ENCODE measurements at places on chromosomes 11 and 22.

DNA sequence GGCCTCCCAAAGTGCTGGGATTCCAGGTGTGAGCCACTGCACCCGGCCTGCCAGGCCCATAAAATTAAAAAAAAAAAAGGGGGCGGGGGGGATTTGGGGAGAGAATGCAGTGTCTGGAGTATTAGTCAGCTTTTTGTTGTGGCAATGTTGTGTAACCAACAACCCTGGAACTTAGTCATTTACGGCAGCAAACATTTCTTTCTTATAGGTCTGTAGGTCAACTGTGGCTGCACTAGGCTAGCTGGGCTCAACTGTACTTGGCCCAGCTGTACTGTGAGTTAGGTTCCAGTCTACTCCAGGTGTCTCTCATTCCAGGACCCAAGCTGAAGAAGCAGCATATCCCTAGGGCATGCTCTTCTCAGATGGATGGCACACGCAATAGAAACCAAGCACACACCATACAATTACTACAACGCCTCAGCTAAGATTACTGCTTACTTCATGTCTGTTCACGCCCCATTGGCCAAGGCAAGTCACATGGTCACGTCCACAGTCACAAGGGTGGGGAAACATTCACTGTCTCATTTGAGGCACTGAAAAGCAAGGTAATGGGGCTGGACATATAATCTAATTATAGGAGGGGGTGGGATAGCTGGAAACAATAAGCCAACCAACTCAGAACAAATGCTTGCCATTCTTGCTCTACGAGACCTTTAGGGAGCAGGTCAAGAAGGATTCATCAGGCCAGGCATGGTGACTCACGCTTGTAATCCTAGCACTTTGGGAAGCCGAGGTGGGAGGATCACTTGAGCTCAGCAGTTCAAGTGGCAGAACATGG lies 10.4 kb upstream of the SPINDOC start:
- peak; percentile 57 for DNase-seq

GRCh38 chr22:23473901-23474300 lies 106.2 kb downstream of the IGLL1 start:
- no peak for DNase-seq

DNA sequence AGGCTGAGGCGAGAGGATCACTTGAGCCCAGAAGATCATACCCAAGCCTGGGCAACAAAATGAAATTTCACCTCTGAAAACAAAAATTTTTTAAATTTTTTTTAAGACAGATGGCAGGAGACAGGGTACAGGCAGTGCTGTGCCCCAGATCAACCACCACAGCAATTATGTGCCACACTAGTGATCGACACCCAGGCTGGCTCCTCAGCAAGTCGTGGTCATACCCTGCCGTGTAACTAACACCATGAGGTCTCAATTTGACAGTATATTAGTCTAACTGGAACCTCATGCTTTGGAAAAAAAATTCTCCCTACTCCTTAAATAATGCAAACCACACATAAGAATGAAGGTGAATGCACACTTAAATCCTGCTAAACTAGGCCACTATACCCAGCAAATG lies 8.3 kb downstream of the SF3A1 start:
- no peak for DNase-seq

DNA sequence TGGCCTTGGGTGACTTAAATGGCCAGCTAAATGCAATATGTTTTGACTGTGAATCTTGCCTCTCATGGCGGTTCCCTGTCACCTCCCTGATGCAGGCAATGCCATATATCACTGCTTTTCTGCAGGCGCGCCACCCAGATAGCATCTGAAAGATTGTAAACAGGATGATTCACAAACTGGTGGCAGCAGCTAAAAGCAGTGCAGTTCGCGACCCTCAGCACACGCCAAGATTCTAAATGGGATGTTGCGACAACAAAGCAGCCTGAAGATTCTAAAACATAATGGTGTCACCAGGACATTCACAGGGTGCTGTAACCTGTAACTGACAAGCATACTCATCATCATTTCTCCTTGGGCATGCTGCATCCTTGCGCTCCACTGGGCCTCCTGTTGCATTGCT lies 440.4 kb upstream of the CADM1 start:
- DNase-seq = no peak

GRCh38 chr11:64131683-64132190 lies 34.2 kb downstream of the MACROD1 start:
- DNase-seq = no peak

GRCh38 chr11:131917634-131918384 lies 547.4 kb downstream of the NTM start:
- no peak for DNase-seq

GRCh38 chr11:104995001-104995408 lies 26.6 kb upstream of the CASP4 start:
- no peak for DNase-seq

- no peak for DNase-seq
These were observed 251.3 kb downstream of the SBF2 start for GRCh38 chr11:10042699-10043098.

GRCh38 chr11:82105331-82105998 lies 628.2 kb downstream of the FAM181B start:
- no peak for DNase-seq

GRCh38 chr11:90805172-90805571 lies 582.3 kb upstream of the CHORDC1 start:
- no peak for DNase-seq

GRCh38 chr11:120330045-120330444 lies 4.9 kb downstream of the TLCD5 start:
- no peak for DNase-seq

DNA sequence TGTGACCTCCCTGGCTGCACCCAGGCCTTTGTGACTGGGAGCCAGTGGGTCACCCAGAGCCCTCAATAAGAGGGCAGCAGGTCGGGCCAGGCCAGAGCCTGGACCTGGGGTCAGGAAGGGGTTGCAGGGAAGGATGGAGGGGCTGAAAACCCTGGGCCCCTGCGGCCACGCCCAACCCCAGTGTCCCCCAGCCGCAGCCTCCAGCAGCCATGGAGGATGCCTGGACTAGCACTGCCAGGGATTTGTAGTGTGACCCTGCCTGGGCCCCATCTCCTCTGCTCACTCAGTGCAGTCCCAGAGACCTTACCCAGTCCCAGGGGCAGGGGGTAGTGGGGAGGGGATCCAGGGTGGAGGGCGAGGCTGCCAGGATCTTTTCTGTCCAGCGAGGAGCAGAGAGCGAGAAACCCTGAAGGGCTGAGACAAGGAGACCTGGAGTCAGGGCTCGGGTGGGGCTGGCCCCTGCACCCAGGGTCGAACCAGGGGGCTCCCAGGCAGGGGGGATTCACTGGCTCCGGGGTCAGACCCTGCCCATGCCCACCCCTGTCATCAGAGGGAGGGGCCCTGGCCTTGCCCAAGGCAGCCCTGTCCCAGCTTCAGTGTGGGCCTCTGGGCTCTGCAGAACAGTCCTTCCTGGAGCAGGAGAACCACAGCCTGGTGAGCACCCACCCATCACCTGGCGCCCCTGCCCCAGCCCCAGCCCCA lies 187.5 kb downstream of the IGLL1 start:
- no peak for DNase-seq

DNA sequence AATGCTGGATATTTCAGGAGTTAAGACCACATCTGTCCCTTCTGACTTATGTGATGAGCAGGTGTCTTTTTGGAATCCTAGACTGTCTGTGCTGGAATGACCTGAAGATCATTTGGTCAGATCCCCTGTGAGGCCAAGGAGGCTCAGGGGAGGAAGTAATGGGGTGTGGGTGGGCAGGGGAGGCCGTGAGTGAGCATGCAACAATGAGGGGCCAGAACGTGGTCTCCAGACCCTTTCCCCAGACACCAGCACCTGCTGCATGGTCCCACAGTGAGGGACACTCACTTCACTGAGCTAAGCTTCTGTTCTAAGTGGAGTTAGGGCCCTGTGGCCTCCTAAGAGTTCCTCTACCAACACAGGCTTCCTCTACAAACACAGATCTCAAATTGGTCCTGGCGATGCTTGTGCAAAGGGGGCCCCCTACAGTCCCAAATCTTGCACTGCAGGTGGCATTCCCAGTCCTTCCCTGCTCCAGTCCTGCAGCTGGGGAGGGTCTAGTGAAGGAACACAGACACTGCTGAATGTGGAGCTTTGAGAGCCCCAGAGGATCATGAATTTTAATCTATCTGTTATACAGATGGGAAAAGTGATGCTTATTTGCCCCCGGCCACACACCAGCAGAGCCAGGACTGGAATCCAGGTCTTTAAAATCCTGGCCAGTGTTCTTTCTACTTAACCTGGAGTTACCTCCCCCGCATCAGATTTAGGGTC lies 7.4 kb downstream of the USP2 start:
- peak; percentile 82 for DNase-seq

- DNase-seq = no peak
These were observed 64.5 kb downstream of the DDX10 start for GRCh38 chr11:108729227-108729871.

Measured in neuronal stem cell (in vitro differentiated cells).